Activated CD4-positive, alpha-beta T cell treated with anti-CD3 and anti-CD28 coated beads, Interleukin-2, amount 10 ng/mL, durations not matched to agents 7 days and 5 days (primary cell): ENCODE measurements at places on chromosomes 5 and 9. TPM values are rescaled to one million over a fixed set of nuclear protein-coding genes. Genes with fewer than 3 reads are reported as not detected.

Gene BBLN
- 92.5 TPM for total RNA-seq

Gene DOCK2
- total RNA-seq: 300 TPM

Gene DDX4
- total RNA-seq: 0.50 TPM

Gene HCN1
- not detected for total RNA-seq

Gene SHC3
- total RNA-seq: not detected

GRCh38 chr9:33310748-33311147, 20.4 kb downstream of the NFX1 start:
- H3K27ac ChIP-seq: no peak overlapping the region
- H3K27me3 ChIP-seq: no peaks in the 10 kb centered on the region
- H3K36me3 ChIP-seq: peaks cover 60% of the 10 kb centered on the region
- H3K4me3 ChIP-seq: no peak overlapping the region

DNA sequence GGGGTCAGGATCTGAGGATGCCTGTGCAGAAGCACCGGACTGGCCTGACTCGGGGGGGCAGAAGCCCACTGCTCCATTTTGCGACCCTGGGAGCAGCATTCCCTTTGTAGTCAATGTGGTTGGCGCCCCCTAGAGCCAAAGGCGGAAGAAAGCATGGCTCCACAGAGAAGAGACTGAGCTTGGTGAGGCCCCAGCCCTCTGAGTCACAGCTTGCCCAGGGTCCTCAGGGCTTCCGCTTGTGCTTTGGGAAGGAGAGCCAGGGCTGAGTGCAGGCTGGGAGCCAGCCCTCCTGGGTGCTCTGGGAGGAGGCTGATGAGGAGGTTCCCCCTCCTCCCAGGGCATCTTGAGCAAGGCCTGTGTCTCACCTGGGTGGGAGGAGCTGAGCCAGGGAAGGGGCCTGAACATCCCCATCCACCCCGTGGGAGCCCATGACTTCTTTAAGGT, 5.5 kb upstream of the AQP3 start:
- DNase-seq: peak; percentile 57
- no peaks in the 10 kb centered on the region for H3K27me3 ChIP-seq
- peak overlapping the region; percentile 94 for H3K27ac ChIP-seq
- peaks cover 70% of the 10 kb centered on the region for H3K4me1 ChIP-seq

GRCh38 chr9:19376931-19377330, 3.1 kb downstream of the RPS6 start:
- H3K36me3 ChIP-seq: peaks cover 66% of the 10 kb centered on the region
- H3K27ac ChIP-seq: no peak overlapping the region
- no peaks in the 10 kb centered on the region for H3K27me3 ChIP-seq
- H3K4me1 ChIP-seq: peaks cover 38% of the 10 kb centered on the region
- DNase-seq: no peak

- no peaks in the 10 kb centered on the region for H3K4me1 ChIP-seq
- no peak for DNase-seq
- H3K4me3 ChIP-seq: no peak overlapping the region
- no peak overlapping the region for H3K27ac ChIP-seq
- H3K27me3 ChIP-seq: no peaks in the 10 kb centered on the region
These were observed 808.5 kb downstream of the CDH9 start for GRCh38 chr5:26229848-26230247.

GRCh38 chr5:80143491-80143890, 108.3 kb downstream of the THBS4 start:
- peaks cover 84% of the 10 kb centered on the region for H3K36me3 ChIP-seq
- H3K4me1 ChIP-seq: peaks cover 66% of the 10 kb centered on the region
- H3K27ac ChIP-seq: no peak overlapping the region
- no peaks in the 10 kb centered on the region for H3K27me3 ChIP-seq
- H3K4me3 ChIP-seq: no peak overlapping the region

- DNase-seq: no peak
- no peak overlapping the region for H3K4me3 ChIP-seq
- no peak overlapping the region for H3K27ac ChIP-seq
- H3K36me3 ChIP-seq: no peaks in the 10 kb centered on the region
These were observed 167.8 kb downstream of the GABRB2 start for GRCh38 chr5:161378701-161379100.
